NCI-H2171 treated with DMSO at 0.1 percent for 48 hours (cell line): ENCODE measurements at places on chromosomes 6 and 20.

- no peak for DNase-seq
Observed at GRCh38 chr6:133101790-133102189, 139.4 kb upstream of the EYA4 start.

- no peak for DNase-seq
Observed at GRCh38 chr6:157364705-157365104, 16.3 kb upstream of the ZDHHC14 start.

- no peak for DNase-seq
Observed at GRCh38 chr6:109102762-109103161, 7.5 kb downstream of the CEP57L1 start.

- DNase-seq: no peak
Observed at GRCh38 chr6:140641412-140641811, 1267.0 kb upstream of the CITED2 start.

GRCh38 chr6:61869632-61870400 is 416.2 kb downstream of the KHDRBS2 start:
- no peak for DNase-seq

DNA sequence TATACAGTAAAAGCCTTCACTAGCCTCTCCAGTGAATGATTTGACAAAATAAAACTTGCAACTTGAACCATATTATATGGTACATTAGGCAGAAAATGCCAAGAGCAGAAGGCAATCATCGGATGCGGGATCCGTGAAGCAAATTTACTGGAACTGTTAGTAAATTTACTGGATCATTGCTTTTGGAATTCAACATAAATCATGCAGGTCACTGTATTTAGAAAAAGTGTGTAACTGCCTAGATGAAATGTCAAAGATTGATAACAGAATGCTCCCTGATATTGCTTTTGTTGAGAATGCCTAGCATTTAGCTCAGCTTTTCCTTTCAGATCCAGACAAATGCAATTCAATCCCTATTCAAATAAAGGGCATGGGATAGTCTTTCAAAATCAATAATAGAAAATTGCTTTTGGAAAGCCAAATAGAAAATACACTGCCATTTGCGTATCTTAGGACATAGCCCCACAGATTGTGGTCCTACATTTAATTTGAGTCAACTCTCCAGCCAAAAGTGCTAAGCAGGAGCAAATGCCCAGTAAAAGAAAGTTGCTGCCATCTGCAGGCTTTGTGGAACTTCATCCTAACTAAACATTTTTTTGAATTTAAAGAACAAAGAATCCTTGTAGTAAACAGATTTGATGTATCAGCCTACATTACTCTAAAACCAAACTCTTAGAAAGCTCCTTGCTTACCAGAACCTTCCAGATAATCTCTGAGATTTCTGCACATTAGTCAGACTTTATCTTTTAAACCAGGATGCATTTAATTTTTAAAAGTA is 109.5 kb upstream of the HSF2 start:
- DNase-seq: peak; percentile 26
